HL-60 (cell line): ENCODE measurements at places on chromosomes 2 and 18.

DNA sequence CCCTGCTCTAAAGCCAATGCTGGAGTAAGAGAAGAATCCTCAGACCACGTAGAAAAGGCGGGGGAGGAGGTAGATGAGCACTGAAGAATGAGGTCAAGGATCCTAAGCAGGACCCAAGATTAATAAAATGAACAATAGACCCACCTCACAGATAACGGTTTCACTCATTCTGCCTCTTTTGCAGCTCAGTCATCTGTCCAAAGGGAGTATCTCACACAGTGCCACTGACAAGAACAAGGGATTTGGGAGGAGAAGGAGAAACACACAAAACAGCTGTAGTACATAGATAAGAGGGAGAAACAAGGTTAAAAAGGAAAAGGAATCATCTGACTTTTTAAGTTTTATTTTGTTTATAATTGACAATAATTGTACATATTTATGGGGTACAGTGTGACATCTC, 30.9 kb upstream of the SULT1C4 start:
- DNase-seq, result no peak

- DNase-seq, result no peak
Measured at GRCh38 chr2:26251893-26252292, 7.2 kb downstream of the HADHB start.

DNA sequence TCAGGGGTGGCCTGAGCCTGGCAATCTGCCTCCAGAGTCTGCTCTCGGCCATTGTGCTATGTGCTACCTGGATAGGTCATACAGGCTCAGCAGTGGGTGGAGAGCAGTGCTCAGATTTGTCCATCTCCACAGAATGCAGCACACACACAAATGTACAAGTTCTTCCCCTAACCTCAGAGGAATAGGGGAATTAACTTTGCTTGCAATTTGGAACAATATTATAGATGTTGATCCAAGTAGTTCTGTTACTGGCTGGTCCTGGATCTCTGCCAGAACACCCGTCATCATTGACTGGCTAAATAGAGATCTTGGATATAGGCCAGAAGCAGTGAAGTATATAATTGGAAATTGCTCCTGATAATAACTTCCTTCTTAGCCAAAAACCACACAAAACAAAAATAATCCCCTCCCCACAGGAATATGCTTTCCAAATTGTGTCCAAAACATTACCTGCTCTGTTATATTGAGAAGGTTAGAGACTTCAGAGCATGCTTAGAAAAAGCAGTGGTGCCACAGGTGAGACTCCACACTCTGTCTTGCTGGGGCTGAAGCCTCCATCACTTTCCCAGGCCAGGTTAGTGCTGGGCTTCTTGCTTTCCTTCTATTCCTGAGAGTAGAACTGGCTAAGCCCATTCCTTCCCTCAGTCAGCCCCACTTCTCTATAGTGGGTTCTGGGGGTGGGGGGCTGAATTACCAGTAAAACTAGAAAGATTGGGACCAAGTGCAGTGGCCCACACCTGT, 38.8 kb downstream of the NCAPH start:
- no peak for DNase-seq

GRCh38 chr18:12257996-12258718, 4.0 kb downstream of the CIDEA start:
- DNase-seq, result no peak

DNA sequence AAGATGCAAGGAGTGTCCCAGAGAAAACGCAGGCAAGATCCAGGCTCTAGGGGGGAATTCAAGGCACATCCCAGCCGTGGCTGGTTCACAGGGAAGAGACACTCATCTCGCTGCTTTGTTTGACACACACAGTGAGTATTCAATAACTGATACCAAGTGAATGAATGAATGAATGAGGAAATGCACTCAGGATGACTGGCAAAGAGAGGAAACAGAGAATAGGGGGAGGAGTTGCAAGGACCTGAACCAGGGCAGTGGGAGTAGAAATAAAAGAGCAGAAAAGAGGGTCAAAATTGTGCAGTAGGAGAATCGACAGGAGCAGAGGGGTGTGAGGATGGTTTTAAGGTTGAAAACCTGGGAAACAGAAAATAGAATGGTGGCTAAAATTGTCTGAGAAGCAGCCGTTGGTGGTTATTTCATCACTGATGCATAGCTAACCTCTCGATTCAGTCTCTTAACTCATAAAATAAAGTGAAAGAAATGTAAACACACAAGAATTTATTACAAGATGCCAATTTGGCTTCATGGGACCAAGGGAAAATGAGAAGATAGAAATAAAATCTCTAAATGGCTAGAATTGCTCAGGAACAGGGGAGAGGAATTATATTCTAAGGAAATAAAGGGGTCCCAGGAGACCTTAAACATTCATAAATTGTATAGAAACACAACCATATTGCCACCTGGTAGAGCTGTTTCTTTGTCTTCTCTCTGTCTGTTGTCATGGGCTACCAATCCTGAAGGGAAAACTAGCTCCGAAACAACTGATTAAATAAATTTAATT, 63.9 kb upstream of the PHLPP1 start:
- no peak for DNase-seq

GRCh38 chr2:23698721-23699579, 228.0 kb downstream of the ATAD2B start:
- no peak for DNase-seq

- no peak for DNase-seq
Measured at GRCh38 chr2:148906124-148906523, 31.1 kb downstream of the KIF5C start.

GRCh38 chr2:2422621-2423020, 91.5 kb upstream of the MYT1L start:
- no peak for DNase-seq

DNA sequence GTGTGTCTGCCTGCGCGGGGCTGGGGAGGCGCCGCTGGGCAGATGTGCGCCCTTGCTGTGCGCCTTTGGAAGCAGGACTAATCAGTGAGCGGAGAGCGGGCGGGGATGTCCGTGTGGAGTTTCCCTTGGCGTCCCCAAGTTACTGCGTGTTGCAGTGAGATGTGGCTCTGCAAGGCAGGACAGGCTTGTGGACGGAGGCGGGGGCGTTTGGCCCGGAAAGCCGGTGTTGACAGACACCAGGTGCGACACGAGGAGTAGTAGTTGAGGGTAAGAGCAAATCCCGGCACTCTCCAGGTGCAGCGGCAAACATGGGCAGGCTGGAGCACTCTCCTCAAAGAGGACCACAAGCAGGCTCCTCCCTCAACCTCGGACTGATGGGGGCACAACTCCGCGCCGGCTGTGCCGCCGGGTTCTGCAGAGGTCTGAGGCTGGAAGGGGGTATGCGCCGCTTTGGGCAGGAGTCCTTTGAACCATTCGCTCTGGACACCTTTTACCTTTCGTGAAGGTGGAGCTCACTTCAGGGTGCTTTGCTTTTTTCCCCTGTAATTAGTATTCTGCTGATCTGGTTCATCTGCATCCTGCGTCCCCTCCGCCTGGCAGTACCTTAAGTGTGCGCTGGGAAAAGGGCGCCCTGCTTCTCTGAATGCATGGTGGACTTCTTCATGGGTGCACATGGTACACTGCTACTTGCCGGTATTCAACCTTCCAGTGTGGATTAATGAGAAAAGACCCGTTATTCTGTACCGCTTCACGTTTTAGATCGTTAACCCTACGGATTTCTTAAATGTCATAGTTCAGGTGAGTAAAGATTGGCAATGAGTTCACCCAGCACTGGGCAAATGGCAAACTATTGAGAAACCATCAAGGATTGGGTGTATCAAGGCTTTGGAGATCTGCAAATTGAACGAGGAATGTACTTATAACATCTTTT, 608 bp downstream of the CDH7 start:
- no peak for DNase-seq

- no peak for DNase-seq
Measured at GRCh38 chr2:218833023-218833609, 1.5 kb upstream of the PRKAG3 start.

DNA sequence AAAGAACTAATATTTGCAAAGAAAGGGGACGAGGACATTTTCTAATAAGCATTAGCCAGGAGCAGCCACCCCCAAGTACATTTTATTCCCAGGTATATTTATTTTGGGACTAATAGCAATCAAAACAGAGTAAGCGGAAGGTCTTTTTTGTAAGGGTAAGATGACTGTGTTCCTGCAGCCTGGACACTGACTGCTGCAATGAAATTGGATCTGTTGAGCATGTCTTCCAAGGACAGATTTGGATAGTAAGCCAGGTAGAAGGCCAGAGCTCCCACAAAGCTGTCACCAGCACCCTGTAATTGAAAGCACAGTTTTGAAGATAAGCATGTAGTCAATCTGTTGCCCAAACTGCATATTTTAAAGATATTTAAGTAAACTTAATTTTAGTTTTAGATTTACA, 10.0 kb downstream of the MRPL33 start:
- no peak for DNase-seq

- DNase-seq, result no peak
Measured at GRCh38 chr2:217632043-217632442, 370.8 kb downstream of the TNS1 start.

DNA sequence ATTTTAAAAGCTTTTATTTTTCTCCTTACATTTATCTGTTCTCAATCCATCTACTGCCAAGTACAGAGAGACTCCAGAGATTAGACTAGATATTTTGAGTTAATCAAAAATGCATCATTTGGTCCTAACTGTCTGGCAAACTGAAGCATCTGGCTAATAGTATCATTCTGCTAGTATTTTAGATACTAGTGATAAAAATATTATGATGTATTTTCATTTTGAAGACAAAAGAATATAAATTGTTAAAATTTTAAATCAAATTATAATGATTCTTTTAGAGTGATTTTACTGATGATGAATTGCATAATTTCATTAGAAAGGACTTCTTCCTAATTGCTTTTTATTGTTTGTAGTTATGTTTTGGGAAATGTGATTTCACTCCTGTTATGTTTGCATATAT, 584.0 kb downstream of the LRRTM4 start:
- no peak for DNase-seq

DNA sequence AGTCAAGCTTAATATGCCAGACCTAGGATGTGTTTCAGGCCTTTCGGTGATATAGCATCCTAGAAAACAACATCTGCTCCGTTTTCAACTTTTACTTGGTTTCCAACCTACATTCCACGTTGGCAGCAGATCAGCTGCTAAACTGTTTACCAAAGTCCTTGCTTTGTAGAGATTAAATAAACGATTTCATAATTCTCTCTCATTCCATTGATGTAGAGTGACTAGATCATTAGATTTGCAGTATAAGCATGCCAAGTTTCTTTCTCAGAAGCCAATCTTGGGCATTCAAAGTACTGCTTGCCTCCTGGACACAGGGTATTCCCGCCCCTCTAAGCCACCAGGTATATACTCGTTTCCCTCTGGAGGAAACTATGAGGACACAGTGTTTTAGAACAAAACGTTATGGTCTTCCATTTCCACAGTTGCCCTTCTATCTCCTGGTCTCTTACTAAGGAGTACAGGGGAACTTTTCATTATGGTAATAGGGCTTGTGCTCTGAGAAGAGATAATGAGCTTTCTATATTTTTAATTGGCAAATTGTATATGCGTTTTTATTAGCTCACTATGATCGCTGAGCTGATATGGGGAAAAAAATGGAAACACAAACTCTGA, 10.5 kb upstream of the INSIG2 start:
- DNase-seq, result no peak

GRCh38 chr2:78351208-78351607, 674.3 kb upstream of the REG3G start:
- no peak for DNase-seq

DNA sequence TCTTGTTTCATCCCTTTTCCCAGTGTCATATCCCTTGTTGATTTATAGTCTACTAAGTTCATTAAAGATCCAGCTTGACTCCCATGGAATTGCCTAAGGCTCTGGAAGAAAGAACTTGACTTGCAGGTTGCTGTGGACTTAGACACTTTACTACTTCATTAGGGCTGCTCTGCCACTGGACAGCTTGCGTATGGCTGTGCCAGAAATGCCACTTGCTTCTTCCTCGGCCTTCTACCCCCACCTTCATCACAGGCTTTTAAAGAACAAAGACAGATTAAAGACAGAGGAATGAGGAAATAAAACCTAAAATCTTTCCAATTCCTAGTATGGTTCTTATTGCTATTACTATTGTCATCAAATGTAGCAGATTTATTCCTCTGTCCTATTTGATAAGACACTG, 591.7 kb downstream of the BCL11A start:
- DNase-seq, result no peak

DNA sequence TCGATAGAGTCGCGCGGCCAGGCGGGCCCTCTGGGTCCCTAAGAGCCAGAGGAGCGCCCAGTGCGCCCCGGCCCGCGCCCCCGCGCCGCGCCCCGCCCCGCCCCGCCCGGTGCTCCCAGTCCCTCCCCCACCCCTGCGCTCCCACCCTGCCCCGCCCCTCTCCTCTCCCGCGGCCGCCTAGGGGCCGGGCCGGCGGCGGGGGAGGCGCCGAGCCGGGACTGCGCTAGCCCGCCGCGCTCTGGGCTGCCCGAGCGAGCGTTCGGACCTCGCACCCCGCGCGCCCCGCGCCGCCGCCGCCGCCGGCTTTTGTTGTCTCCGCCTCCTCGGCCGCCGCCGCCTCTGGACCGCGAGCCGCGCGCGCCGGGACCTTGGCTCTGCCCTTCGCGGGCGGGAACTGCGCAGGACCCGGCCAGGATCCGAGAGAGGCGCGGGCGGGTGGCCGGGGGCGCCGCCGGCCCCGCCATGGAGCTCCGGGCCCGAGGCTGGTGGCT, at the start of gene GPC1:
Gene GPC1 (plus strand): TSS at position 207 of the 491 bp plus-strand sequence. CDS start 256 bp downstream, at position 463.
- DNase-seq, result no peak

- DNase-seq, result no peak
Measured at GRCh38 chr2:199439066-199439465, 18.7 kb downstream of the SATB2 start.

DNA sequence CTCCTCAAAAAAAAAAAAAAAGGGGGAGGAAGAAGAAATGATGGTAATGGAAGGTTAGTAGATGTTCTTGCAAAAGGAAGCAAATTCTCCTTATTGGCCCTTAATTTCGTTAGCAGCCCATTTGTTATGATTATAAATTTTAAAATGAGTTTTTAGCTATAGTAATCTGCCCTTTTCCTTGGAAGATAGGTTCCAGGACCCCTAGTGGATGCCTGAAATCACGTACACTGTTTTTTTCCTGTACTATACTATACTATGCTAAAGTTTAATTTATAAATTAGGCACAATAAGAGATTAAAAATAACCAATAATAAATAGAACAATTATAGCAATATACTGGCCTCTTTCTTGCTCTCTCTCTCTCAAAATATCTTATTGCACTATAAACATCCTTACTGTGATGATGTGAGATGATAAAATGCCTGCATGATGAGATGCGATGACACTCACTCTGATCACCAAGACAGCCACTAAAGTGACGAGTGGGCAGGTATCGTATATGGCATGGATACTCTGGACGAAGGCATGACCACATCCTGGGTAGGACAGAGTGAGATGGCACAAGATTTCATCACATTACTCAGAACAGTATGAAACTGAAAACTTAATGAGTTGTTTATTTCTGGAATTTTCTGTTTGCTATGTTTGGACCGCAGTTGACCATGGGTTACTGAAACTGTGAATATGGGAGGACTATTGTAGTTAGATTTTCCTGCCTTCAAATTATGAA, 87.2 kb downstream of the KCTD18 start:
- no peak for DNase-seq

- no peak for DNase-seq
Measured at GRCh38 chr2:101380376-101380775, 6.9 kb downstream of the CREG2 start.
